ENCODE measurements at places on chromosomes 16 and 17.

- no peak for DNase-seq
Measured at GRCh38 chr17:63780928-63781327, 7.0 kb downstream of the DDX42 start.

DNA sequence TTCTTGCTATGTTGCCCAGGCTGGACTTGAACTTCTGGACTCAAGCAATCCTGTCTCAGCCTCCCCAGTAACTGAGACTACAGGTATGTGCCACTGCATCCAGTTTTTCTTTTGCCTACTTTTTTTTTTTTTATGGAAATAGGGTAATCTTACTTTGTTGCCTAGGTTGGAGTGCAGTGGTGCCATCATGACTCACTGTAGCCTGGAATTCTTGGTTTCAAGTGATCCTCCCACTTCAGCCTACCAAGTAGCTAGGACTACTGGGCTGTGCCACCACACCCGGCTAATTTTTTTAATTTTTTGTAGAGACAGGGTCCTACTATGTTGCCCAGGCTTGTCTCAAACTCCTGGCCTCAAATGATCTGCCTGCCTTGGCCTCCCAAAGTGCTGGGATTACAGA is 10.0 kb downstream of the LRRC36 start:
- no peak for DNase-seq

DNA sequence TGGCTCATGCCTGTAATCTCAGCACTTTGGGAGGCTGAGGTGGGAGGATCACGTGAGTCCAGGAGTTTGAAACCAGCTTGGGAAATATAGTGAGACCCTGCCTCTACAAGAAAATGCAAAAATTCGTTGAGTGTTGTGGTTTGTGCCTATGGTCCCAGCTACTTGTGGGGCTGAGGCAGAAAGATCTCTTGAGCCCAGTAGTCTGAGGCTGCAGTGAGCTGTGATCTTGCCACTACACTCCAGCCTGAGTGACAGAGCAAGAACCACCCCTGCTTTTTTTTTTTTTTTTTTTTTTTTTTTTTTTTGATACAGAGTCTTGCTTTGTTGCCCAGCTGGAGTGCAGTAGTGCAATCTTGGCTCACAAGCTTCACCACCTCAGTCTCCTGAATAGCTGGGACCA is 34.0 kb downstream of the ITGB3 start:
- no peak for DNase-seq

GRCh38 chr16:9706217-9706836 is 475.9 kb downstream of the GRIN2A start:
- DNase-seq: no peak

DNA sequence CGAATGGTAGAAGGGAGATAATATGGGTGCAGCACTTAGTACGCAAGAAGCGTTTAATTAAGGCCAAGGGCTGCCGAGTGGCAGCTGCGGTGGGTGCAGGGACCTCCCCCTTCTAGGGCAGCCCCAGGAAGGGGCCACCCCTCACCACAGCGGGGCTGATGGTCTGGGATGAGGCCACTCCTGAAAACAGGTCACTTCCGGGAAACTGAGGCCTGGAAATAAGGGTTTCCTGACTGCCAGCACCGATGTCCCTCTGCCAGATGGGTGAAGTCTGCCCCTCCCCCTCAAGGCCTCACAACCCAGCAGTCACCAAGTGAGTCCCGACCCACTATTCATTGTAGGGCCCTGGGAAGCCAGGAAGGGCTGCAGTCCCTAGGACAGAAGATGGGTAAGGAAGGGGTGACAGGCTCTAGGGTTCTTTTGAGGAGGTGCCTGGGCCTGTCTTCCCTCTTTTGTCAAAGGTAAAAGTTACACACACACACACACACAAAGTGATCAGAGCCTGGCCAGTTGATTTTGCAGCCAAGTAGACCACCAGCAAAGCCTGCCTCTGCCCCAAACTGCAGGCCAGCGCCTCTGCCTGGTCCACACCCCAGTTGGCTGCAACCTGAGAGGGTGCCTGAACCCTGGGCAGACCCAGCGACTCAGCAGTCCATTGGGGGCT is 12.5 kb downstream of the SREBF1 start:
- DNase-seq: no peak

DNA sequence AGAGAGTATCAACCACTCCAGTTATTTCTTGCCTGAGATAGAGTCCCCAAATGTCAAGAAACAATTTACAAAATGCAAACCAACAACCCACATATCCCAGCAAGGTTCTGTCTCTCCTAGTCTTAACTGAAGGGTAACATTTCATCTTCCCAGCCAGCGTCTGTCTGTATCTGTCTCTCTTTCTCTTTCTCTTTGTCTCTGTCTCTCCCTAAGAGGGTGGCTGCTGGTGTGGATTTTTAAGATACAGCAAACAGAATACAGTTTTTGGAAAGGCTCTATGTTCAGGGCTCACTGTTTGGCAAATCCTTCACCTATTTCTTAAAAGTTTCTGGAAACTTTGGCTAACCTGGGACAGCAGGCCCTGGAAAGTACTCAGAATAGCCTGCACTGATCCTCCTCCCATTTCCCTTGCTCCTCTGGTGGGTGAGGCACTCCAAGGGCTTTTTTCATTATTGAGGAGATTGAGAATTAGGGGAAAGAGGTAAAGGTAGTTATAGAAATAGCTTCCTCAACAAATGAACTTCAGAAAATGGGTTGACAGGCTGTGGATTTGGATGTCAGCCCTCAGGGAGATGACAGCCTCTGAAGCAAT is 6.2 kb downstream of the HOXB4 start:
- no peak for DNase-seq

DNA sequence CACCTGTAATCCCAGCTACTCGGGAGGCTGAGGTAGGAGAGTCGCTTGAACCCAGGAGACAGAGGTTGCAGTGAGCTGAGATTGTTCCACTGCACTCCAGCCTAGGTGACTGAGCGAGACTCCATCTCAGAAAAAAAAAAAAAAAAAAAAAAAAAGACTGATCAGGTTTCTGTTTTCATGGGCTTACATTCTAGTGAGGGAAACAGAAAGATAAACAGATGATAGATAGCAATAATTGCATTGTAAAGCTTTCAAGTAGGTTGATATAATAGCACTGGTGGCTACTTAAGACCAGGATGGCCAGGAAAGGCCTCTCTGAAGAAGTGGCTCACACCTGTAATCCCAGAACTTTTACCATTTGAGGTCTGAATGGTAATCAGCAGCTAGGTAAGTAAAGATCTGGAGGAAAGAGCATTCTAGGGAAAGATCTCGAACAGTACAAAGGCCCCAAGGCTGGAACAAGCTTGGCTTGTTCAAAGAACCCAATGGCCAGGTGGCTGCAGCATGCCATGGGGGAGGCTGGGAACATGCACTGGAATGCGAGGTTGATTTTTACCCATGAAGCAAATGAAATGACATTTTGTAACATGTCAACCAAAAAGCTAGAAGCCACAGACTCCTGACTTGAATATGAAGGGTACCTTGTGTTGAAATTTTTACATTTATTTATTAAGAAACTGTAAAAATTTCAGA is 108.3 kb upstream of the DHX40 start:
- DNase-seq: no peak

GRCh38 chr16:14629612-14629918 is 495 bp downstream of the PARN start:
- no peak for DNase-seq

DNA sequence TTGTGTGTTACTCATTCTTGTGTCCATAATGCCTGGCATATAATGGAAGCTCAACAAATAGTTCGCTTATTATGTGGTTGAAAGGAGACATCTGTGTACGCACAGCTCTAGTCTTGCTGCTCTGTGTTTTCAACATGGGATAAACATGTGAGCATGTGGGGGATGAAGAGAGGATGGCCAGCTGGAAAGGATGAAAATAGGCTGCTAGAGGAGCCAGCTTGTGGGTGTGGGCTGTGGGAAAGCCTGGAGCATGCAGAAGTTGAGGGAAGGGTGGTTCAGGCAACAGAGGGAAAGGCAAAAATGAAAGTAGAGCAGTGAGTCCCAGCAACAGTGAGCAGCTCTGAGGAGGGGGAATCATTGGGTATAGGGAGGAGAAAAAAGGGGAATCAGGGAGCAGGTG is 324.6 kb upstream of the CDH11 start:
- no peak for DNase-seq

GRCh38 chr16:13300066-13300840 is 398.9 kb downstream of the SHISA9 start:
- no peak for DNase-seq

- no peak for DNase-seq
Measured at GRCh38 chr17:19304209-19304608, 58.3 kb downstream of the B9D1 start.

DNA sequence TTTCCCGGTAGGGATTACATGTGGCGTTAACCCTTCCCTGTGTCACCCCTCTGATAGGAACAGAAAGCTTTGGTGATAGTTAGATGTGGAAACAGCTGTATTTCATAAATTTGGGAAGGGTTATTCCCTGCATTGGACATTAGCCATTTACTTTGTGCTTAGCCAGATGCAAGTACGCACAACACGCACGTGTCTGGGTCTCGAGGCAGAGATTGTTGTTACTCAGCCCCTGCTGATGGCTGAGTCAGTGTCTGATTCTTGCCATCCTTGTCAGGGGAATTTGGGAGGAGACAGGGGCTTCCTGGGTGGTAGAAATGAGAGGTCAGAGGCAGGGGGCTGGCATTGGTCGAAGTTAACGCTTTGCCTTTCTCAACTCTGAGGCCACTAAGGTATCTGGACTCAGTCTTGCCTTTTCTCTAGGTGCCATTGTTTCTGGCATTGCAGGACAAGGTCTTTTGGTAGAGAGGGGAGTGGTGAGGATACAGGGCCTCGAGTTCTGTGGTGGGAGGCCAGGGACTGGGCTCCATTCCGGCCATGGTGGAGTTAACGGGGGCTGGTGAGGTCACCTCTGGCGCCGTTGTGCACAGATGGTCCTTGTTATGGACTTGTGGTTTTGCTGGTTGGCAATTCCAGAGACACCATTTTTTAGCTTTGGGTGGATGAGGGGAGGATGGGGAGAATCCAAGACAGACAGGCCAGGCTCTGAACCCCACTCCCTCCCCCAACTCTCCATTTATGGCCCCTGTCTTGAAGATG is 8.2 kb downstream of the MMP2 start:
- DNase-seq: no peak

DNA sequence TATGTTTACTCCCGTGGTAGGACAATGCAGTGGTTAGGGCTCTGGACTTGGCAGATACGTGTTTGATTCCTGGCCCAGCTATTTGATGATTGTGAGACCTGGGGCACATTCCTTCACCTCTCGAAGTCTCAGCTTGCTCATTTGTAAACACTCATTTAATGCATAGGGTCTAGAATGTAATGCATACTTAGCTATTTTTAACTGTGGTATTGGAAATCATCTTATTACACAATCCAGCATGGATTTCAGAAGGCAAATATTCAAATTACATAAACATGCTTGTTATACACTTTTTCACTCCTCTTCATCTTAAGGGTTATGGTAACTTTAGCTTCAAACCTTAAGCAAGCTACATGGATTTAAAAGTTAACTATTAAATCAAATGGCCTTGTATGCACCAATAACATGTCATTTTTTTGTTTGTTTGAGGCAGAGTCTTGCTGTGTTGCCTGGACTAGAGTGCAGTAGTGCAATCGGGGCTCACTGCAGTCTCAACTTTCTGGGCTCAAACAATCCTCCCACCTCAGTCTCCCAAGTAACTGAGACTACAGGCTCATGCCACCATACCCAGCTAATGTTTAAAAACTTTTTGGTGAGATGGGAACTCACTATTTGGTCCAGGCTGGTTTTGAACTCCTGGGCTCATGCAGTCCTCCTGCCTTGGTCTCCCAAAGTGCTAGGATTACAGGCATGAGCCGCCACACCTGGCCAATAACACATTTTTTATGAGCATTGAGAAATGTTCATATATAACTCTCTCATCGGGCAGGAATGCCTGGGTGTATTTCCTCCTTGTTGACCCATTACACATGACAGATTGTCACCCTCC is 52.5 kb downstream of the VAT1L start:
- no peak for DNase-seq

- no peak for DNase-seq
Measured at GRCh38 chr16:6644916-6645315, 687.7 kb upstream of the RBFOX1 start.

DNA sequence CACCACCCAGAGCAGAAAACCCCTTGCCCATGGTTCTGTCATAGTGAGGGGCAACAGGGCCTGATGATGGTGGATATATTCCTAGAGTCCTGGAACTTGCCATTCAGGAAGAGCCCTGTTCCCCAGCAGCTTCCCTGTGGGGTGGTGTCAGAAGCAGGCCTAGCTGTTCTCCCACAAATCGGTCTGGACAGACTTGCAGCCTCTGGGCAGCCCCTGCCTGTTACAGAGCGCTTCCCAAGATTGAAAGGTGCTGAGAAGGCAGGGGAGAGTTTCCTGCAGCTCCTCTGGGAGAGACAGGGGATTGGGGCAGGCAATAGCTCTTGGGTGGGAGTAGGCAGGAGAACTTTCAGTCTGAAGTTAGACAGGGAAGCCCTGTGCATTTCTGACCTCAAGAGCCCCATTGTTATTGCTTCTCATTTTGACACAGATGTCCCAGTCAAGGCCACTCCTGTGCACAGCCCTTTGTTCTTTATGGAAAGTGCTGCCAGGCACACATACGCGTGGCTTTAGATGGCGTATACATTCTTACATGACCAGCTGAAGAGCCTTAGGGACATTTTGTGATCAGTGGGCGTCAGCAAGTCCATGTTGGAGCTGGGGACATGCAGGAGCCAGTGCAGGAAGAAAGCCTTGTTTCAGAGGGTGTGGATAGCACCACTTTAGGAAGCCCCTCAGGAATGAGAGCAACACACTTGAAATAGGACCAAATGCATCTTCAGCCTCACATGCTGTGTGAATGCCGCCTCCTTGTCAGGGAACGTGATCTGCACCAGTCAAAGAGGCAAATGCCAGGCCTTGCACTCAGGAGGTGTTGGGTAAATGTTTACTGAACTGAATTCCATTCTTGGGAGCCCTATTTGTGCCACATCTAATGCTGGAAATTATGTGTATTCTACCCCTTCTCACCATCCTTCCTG is 67.5 kb downstream of the GNAO1 start:
- DNase-seq: no peak

GRCh38 chr16:61871837-61872777 is 164.1 kb downstream of the CDH8 start:
- DNase-seq: no peak

- DNase-seq: no peak
Measured at GRCh38 chr17:39928858-39929645, 1.5 kb downstream of the LRRC3C start.

DNA sequence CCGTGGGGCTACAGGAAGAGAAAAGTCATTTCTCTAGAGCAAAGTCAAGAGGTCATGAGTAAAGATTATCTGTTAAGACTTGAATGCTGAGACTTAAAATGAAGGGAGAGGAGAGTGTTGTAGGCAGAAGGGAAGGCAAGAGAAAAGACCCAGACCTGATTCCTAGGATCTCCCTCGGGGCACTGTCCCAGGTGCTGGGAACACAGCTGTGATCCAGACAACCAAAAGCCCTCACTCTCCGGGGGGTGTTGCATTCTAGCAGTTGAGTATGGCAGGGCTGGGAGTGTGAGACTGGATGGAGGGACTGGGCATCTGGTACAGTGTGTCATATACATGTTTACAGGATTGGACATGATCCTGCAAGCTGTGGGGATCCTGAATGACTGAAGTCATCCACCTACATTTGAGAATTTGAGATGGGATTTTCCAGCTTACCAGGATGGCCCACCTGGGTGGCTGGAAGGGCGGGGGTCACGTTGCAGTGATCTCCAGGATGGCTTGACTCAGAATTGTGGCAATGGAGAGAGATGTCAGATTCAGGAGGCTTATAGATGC is 29.1 kb downstream of the ARSG start:
- DNase-seq: no peak
